ENCODE measurements at places on chromosomes 3 and 15. TPM values are rescaled to one million over a fixed set of nuclear protein-coding genes. Genes with fewer than 3 reads are reported as not detected.

GRCh38 chr15:85005746-85006145, 24.1 kb downstream of the PDE8A start:
- DNase-seq = no peak

The PEX5L gene
- polyA plus RNA-seq = 0.83 TPM

DNA sequence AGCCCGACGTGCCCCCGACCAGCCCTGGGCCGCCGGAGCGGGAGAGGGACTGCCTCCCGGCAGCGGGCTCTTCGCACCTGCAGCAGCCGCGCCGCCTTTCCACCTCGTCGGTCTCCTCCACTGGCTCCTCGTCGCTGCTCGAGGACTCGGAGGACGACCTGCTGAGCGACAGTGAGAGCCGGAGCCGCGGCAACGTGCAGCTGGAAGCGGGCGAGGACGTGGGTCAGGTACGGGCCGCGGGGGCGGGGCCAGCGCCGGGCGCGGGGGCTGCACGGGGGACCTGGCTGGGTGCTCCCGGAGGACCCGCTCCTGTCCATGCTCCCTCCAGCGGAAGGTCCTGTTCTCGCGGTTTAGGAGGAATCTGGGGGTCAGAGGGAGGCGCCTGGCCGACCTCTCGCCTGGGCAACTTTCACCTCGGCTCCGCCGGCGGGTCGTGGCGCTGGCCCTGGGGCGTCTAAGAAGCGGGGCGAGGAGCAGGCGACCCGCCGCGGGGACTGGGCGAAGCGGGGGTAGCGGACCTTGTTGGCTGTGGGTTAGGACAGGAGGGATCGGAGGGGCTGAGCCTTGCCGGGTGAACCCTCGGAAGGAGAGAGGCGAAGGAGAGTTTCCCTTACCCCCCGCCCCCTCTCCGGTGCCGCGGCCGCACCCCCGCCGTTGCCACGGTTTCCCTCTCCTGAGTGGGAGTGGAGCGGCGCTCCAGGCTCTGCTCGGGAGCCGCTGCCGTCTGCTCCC, 682 bp downstream of the ITPKA start:
- DNase-seq = no peak

GRCh38 chr3:5429517-5429890, 242.0 kb downstream of the EDEM1 start:
- DNase-seq = no peak

GRCh38 chr15:70165716-70166284, 68.1 kb upstream of the TLE3 start:
- DNase-seq = no peak

DNA sequence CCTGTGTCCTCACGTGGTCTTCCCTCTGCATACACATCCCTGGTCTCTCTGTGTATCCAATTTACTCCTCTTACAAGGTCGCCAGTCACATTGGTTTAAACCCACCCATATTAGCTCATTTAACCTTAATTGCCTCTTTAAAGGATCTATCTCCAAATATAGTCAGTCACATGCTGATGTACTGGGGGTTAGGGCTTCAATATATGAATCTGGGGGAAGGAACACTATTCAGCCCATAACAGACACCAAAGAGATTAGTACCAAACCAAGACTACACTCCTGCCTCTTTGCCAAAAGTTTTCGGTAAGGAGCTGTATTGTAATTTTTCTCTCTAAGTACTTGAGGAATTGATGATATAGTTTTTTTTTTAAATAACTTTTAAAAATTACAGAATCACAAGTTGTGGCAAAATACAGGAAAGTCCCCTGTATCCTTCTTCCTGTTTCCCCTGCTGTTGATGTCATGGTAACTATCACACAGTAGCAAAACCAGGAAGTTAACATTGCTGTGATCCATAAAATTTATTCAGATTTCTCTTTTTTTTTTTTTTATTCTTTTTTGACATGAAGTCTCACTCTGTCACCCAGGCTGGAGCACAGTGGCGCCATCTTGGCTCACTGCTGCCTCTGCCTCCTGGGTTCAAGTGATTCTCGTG, 67.8 kb downstream of the SLCO3A1 start:
- DNase-seq = no peak

The MYO1E gene
- polyA plus RNA-seq = 160 TPM

- DNase-seq = no peak
These were observed 226.3 kb upstream of the MRPL3 start for GRCh38 chr3:131728898-131729642.

GRCh38 chr15:34892963-34893591, 76.5 kb downstream of the AQR start:
- no peak for DNase-seq

GRCh38 chr15:27327467-27328025, 356.6 kb downstream of the GABRG3 start:
- DNase-seq = no peak

The CD86 gene
- polyA plus RNA-seq = 2.0 TPM

DNA sequence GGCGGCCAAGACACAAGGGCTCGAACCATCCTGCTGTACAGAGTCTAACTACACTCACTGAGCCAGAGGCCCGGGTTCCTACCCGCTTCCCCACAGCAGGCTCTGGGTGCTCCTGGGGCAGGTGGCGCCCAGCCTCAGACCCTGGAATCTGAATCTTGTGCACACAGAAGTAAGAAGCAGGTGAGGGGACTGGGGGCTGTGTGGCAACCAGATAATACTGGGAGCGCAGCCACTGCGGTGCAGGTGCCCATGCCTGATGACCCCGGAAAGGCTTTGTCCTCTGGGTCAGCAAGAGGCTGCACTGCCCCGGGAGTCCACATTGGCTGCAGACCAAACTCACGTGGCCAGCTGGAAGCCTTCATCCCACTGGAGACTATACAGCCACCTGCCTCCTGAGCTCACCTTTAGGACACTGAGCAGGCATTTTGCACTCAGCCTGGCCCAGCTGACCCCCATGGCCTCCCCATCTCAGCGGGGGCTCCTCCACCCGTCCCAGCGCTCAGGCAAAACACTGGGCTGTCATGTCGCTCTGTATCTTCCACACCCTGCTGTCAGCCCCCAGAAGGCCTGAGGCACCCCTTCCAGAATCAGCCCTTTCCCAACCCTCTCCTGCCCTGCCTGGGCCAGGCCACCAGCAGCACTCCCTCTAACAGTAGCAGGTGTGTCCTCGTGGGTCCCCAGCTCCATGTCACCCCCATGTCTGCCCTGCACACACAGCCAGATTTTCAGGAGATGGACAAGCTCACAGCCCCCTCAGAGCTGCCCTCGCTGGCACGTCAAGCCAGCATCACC, 101.0 kb upstream of the IQSEC1 start:
- no peak for DNase-seq

GRCh38 chr3:157248590-157249422, 88.9 kb upstream of the CCNL1 start:
- DNase-seq = no peak

- DNase-seq = no peak
These were observed 14.1 kb downstream of the STARD5 start for GRCh38 chr15:81309647-81310450.

DNA sequence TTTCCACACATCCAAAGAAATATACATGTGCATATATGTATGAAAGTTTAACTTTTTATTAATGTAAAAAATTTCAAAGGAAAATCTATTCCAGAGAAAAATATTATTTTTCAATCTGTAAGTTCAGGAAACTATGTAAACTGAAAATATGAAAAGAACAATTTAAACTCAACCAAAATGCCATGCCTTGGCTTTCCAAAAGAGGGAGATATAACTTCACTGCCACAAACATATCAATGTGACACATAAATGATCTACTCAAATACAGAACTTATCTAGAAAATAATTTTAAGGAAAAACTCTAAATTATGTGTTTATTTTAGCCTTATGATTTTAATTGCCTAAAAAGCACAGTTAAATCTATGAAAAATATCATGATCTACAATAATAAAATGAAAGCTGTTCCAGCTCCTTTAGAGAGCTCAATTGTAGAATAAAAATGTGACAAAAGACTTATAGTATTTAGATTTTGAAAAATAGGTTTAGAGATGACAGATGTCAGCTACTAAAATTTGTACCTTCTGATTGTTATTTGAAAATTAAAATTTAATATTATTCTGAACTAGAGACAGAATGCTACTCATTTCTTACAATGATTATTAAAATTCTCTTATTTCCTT, 94.8 kb downstream of the GBE1 start:
- DNase-seq = no peak

The PLCD1 gene
- polyA plus RNA-seq = 20.2 TPM

The CAMP gene
- polyA plus RNA-seq = 0.36 TPM

- no peak for DNase-seq
These were observed 63.8 kb upstream of the ACP3 start for GRCh38 chr3:132253262-132253878.

The SCAMP5 gene
- 24.5 TPM for polyA plus RNA-seq

The SERPINI2 gene
- 0.86 TPM for polyA plus RNA-seq

The TAGLN3 gene
- polyA plus RNA-seq = 2.1 TPM

GRCh38 chr3:186160691-186161243, 51.9 kb upstream of the ETV5 start:
- DNase-seq = no peak

The ZNF660 gene
- polyA plus RNA-seq = 11.1 TPM

DNA sequence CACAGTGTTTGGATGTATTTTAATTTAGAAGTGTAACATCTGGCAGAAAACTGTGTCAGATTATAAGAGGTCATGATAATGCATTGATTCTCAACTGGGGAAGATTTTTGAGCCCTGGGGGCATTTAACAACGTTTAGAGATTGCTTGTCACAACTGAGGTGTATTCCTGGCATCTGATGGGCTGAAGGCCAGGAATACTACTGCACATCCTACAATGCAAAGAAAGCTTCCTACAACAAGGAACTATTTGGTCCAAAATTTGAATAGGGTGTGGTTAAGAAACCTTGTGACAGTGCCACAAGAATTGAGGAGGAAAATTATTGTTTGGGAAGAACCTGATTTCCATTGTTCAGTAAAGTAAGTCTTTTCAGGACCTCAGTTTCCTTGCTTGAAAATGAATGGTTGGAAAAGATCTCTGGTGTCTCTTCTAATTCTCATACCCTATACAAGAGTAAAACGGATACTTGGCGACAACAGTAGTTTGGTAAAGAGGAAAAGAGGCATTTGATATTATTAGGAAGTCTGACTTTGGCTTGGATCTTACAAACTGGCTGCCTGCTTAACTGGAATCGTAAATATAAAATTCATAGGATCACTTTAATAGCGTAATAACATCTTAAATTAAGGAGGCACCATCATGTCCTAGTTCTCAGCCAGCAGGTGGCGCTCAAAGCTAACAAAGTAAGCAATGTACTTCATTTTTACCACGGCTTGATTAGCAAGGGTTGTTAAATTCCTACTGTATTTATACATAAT, 4.3 kb downstream of the DAZL start:
- DNase-seq = peak; percentile 58

The ACP3 gene
- polyA plus RNA-seq = 68.4 TPM

DNA sequence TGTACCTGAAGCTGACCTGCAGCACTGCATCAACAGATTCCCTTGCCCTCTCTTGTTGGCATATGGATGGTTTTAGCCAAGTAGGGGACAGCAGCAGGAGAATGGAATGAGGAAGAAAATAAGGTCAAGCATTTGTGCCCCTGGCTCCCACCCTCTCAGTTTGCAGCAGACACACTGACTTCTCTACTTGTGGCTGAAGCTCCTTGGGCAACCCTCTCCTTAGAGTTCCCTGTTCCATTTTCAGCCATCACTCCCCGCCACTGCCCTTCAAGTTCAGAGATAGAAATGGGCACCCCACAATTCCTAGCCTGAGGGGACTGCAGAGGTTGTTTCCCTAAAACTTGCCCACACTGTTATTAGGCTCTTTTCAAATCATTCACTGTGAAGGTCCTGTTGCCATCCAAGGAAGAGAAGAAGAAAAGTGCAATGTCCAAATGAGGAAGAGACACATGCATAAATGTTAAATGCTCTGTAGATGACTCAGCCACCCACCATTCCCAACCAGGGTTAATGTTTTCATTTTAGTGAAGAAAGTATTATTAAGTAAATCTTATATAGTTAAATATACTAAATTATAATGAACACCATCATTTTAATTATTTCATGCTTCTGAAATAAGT, 295.9 kb upstream of the UBE2E2 start:
- no peak for DNase-seq

DNA sequence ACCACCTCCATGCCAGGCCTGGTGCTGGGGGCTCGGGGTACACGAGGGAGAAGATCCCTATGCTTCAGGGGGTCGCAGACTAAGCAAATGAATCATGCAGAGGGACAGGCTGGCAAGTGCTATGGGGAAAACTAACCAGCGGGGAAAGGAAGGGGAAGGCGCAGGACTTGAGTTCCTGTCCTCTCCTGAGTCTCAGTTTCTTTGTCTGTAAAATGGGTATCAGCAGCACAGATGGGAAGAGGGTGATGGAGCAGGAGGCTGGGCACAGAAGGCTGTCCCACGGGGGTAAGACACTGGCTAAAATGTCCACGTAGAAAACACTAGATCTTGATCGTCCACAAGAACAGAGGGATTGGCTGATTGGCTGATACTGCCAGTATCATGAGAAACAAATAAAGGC, 39.8 kb downstream of the RGMA start:
- DNase-seq = no peak

DNA sequence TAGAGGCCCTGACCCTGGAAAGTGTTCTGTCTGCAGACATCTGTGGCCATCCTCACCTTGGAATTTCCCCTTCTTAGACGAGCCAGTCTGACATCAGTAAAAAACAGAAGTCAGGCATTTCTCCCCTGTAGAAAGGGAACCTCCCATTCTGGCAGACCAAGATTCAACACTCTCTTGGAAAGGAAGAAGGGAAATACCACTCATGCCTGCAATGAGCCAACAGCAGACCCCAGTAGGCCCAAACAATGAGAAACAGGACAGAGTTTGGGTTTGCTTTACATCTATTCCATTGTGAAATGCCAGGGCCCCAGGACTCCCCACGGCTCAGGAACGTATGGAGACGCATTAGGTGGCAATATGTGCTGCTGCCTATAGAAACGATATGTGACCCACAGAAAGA, 264.0 kb upstream of the NSMCE3 start:
- no peak for DNase-seq

The IQCB1 gene
- 34.1 TPM for polyA plus RNA-seq
